ENCODE measurements at places on chromosomes 2 and 18. TPM values are rescaled to one million over a fixed set of nuclear protein-coding genes. Genes with fewer than 3 reads are reported as not detected.

The C2orf68 gene
- 23.2 TPM for total RNA-seq

DNA sequence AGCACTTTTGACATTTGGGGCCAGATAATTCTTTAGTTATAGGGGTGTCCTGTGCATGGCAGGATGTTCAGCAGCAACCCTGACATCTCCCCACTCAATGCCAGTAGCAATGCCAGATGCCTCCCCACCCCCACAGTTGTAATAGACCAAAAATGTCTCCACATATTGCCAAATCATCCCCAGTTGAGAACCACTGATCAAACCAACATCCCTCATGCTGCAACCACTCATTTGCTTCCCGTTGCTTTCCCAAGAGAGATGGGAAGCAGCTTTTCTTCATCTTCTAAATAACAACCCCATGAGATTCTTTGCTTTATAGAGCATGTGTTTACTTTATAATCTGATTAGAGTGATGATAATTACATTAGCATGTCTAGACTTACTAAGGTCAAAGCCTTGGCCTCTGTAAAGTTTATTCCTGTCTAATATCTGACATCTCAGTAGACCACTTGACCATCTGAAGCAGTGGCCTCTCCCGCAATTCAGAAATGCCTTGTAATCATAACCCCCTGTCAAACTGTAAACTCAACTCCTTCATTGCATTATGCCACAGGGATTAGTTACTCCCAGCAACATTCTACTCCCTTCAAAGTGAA, 28.7 kb upstream of the C1D start:
- no peak for DNase-seq

The BZW1 gene
- 118 TPM for total RNA-seq

DNA sequence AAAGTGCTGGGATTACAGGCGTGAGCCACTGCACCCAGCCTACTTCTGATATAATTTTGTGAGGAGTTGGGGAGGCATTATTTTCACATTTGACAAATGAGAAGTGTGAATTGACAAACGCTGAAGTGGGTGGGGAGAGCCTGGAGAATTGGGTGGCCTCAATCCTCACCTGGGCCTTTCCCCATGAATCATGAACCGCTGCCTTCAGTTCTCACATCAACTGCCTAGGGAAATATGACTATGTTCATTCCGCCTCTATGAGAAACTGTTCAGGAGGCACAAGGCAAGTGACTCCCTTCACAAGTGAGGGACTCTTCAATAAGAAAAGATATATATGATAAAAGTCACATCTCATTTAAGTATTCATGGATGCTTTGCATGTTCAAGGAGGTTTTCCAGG, 96.6 kb upstream of the RND3 start:
- no peak for DNase-seq

DNA sequence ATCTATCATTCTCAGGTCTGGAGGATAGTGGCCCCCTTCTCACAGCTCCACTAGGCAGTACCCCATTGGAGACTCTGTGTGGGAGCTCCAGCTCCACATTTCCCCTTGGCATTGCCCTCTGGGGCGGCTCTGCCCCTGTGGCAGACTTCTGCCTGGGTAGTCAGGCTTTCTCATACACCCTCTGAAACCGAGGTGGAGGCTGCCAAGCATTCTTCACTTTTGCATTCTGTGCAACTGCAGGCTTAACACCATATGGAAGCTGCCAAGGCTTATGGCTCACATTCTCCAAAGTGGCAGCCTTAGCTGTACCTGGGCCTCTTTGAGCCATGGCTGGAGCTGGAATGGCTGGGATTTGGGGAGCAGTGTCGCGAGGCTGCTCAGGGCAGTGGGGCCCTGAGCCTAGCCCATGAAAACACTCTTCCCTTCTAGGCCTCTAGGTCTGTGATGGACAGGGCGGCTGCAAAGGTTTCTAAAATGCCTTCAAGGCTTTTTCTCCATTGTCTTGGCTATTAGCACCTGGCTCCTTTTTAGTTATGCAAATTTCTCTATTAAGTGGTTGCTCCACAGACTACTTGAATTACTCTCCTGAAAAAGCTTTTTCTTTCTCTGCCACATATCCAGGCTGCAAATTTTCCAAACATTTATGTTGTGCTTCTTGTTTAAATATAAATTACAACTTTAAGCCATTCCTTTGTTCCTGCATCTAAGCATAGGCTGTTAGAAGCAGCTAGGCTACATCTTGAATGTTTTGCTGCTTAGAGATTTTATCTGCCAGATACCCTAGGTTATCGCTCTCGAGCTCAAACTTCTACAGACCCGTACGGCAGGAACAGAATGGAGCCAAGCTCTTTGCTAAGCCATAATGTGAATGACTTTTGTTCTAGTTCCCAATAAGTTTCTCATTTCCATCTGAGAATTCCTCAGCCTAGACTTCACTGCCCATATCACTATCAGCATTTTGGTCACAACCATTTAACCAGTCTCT, 206.5 kb downstream of the CPS1 start:
- no peak for DNase-seq

GRCh38 chr2:203354966-203355365, 26.8 kb downstream of the ABI2 start:
- no peak for DNase-seq

The NCK2 gene
- total RNA-seq = 73.4 TPM
